ENCODE measurements at places on chromosomes 6 and 20.

DNA sequence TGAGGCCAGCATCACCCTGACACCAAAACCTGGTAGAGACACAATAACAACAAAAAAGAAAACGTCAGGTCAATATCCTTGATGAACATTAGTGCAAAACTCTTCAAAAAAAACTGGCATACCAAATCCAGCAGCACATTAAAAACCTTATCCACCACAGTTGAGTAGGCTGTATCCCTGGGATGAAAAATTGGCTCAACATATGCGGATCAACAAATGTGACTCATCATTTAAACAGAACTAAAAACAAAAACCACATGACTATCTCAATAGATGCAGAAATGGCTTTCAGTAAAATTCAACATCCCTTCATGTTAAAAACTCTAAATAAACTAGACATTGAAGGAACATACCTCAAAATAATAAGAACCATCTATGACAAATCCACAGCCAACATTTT lies 59.6 kb upstream of the PHIP start:
- DNase-seq: no peak

DNA sequence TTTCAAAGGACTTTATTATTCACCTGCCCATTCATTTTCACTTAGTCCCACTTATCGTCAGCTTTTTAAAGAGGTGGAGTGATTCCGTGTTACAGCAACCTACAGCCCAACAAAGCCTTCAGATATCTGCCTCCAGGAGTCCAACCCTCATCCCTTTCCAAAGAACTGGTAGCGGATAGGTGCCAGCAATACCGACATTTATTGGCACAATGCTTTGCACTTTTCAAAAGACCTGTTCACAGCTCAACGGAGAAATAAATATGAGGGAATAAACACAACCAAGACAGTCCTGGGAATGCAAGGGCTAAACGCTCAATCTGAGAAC lies 819 bp upstream of the MTRF1L start:
- no peak for DNase-seq

DNA sequence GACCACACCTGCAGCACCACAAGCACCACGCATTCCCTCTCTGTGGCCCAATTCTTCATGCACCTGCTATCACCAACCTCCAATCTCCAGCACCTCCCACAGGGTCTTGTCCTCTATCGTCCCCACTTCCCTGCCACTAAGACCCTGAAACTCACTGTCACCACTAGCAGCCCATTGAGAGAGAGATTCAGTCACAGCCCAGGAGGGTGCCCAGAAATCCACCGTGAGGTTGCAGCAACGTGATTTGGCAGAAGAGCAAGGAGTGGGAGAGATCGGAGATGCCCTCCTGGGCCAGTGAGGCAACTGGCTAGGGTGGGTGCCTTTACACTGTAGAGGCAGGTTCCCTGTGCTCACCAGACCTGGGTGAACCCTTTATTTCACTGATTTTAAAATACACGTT lies 90.1 kb downstream of the ANKRD60 start:
- no peak for DNase-seq

DNA sequence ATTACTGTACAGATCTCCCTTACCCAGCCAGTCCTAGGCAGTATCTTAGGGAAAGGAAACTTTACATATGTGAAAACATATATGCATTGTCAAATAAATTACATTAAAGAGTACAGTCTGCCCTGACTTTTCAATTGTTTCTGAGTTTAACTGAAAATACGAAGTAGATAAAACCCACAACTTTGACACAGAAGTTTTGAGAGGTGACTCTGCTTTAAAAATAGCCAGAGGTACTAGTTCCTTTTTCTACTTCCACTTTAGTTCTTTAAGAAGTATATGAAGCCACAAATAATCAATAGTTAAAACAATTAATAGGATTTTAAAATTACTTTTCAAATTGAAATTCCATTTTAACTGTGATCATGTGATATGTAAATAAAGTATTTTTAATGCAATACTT lies 62.9 kb downstream of the BMP5 start:
- DNase-seq: no peak

DNA sequence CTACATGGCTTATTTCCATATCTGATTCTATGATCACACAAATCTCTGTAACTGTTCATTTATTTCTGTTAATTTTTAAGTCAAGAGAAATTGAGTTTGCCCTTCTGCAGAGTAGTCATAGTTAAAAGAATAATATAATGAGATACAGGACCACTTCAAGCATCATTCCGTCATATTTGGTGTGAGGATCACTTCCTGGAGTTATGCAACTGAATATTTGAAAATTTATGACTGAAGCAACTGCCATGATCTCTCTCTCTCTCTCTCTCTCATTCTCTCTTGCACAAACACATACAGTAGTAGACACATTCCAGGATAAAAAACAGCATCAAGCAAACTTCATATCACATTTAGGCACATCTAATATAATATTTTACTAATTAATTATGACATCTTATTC lies 116.4 kb downstream of the COL9A1 start:
- DNase-seq: no peak

- no peak for DNase-seq
Measured at GRCh38 chr6:75024828-75025227, 181.0 kb downstream of the COL12A1 start.

DNA sequence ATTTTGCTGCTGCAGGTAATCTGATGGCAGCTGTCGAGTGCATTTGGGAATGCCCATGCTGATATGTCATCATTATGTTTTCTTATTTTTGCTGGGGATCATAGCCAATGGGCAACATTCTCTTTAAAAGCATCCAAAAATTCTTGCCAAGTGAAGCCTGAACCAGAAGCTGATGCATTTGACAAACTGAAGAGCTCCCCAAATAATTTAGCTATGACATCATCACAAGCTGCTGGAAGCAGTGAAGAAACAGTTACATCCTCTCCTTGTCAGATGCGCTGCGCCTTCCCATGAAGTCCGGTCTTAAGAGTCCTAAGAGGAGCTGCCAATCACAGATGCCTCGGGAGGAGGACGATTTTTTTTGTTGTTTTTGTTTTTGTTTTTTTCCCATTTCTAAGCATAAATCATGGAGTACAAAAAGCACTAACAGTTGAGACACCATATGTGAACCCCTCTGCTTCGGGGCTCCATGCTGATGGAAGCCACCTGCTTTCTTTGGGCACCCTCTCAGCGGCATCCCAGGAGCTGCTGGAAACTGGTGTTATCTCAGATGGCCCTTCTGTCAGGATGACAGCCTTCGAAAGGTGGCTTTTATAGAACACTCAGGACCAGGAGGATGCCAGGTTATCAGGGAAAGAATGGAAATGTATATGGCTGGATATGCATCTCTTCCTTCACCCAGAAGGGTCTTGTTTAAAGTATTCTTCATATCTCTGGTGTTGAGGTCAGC lies 56.1 kb upstream of the FOXQ1 start:
- no peak for DNase-seq

GRCh38 chr6:165173484-165173883 lies 135.9 kb downstream of the C6orf118 start:
- no peak for DNase-seq

- DNase-seq: no peak
Measured at GRCh38 chr6:45075246-45075645, 252.9 kb upstream of the RUNX2 start.

DNA sequence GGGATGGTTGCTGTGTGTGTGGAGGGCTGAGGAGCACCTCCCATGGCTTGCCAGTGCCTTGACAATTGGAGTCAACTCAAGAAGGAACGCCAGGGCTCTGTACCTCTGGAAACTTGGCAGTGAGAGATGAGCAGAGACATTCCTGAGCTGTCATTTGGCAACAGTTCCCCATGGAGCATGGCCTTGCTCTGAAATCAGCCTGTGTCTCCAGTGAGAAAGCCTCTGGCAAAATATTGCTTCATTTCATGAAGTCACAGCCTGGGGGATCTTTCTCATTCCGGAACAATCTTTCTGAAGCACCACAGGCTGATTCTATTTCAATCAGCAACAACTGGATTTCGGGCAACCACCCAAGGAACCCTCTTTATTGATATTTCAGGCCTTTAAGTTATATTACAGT lies 52.2 kb upstream of the FNDC1 start:
- DNase-seq: no peak

DNA sequence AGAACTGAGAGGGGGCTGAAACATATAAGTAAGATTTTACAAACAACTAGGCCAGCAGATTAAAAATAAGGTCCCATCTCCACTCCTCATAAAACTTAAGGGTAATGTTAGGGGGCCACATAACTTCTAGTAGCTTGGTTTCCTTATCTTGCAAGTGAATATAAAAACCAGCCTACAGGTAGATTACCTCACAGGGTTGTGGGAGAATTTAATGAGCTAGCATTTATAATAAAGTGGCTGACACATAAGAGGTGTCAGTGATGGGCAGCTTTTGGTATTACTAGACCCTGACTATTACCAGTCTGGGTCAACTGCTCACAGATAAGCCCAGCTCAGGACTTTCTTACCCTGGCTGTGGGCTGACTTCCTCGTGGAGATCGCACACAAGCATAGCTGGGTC lies 9.2 kb upstream of the PPP1R14C start:
- no peak for DNase-seq

DNA sequence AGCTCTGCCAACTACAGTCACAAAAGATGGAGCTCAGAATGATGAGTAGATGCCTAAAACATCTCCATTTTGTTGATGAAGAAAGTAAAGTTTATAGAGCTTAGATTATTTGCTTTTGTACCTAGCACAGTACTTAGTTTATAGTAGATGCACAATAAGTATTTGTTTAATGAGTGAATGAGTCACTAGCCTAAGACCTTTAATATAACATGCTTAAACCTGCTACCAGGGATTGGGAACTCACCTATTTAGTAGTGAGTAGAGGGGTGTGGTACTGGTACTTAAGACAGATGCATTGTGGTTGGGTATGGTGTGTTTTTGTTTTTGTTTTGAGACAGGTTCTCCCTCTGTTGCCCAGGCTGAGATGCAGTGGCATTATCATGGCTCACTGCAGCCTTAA lies 35.8 kb downstream of the TRIM38 start:
- no peak for DNase-seq

- no peak for DNase-seq
Measured at GRCh38 chr20:9566977-9567376, 52.6 kb downstream of the LAMP5 start.

- no peak for DNase-seq
Measured at GRCh38 chr6:150272264-150272975, 96.4 kb upstream of the IYD start.

GRCh38 chr20:45052698-45053429 lies 48.1 kb downstream of the KCNS1 start:
- no peak for DNase-seq

GRCh38 chr6:46901882-46902314 lies 19.8 kb downstream of the ADGRF5 start:
- DNase-seq: no peak

DNA sequence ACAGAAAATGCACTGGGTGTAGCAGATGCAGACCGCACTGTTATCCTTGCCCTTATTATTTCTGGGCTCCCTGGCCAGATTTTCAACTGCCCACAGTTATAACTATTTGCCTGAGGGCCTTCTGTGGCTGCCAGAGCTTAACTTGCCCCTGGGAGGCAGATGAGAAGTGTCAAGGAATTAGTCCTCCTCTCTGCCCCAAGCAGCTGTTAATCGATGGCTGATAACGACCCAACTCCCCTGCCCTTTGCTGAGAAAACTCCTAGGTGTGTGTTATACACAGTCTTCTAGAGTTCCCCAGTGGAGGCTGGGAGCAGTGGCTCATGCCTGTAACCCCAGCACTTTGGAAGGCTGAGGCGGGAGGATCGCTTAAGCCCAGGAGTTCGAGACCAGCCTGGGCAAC lies 44.4 kb upstream of the SHLD1 start:
- DNase-seq: no peak

- DNase-seq: no peak
Measured at GRCh38 chr6:93584300-93584699, 164.9 kb upstream of the EPHA7 start.

- DNase-seq: no peak
Measured at GRCh38 chr20:62554214-62554897, 78.6 kb upstream of the GATA5 start.

DNA sequence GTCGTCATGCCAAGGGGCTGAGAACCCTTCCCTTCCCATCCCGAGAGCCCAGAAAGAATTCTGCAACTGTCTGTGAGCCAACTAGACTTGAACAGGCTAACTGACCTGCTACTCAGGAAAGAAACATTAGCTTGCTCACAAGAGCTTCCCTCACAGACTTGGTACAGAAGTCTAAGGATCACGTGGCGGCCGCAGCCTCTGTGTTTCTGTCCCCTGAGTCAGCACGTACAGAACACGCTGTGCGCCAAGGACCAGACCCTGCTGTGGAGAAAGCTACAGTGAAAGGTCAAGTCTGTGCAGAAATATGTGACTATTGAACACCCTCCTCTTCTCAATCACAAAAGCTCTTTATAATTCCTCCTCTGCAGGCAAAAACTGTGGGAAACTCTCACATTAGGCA lies 151.3 kb upstream of the QKI start:
- DNase-seq: no peak

DNA sequence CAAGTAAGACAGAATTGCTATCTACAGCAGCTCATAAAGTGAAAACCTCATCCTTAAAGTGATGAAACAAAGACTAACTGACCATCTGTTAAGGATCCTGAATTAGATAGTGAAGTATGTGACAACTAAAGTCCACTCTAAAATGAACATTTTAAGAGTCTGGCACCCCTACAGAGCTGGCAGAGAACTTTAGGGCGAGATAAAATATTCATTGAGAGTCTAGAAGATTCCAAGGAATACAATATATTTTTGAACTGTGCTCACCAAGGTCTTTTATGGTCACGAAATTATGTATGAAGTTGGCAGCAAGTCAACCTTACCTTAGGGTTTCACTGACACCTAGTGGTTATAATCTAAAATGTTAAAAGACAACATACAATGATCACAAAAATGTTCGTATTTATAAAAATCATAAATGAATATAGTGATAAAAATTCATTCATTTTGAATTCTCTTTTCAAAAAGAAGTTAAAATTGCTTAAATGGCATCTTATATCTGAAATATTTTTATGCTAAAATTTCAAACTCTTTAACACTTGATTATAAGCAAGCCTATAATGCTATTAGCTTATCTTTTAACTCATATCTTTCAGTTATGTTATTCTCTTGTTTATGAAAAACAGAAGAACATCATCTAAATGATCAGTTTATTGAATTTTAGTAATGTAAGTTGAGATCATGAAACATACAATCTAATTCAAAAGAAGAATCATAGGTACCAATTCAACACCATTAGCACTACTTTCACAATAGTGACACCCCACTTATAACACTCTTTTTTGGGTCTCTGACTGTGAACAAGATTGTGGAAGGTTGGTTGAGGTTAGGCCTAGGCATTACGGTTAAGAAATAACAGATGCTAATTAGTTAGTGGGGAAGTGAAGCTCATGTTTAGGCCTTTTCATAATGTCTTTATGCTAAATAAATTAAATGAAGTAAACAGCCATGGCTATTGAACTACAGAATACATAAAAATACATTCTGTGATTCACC lies 27.5 kb downstream of the RSPH3 start:
- no peak for DNase-seq
